ENCODE measurements at places on chromosomes 1 and 21. TPM values are rescaled to one million over a fixed set of nuclear protein-coding genes. Genes with fewer than 3 reads are reported as not detected.

- DNase-seq: peak; percentile 68
Measured at GRCh38 chr1:91404151-91405012, at the start of gene HFM1. Gene HFM1 (minus strand): TSS chr1:91404837. CDS start chr1:91401082, 3,755 bp downstream.

The RBM11 gene
- not detected for total RNA-seq

The LRRN2 gene
- total RNA-seq: 0.13 TPM

The HSPA13 gene
- 38.1 TPM for total RNA-seq

DNA sequence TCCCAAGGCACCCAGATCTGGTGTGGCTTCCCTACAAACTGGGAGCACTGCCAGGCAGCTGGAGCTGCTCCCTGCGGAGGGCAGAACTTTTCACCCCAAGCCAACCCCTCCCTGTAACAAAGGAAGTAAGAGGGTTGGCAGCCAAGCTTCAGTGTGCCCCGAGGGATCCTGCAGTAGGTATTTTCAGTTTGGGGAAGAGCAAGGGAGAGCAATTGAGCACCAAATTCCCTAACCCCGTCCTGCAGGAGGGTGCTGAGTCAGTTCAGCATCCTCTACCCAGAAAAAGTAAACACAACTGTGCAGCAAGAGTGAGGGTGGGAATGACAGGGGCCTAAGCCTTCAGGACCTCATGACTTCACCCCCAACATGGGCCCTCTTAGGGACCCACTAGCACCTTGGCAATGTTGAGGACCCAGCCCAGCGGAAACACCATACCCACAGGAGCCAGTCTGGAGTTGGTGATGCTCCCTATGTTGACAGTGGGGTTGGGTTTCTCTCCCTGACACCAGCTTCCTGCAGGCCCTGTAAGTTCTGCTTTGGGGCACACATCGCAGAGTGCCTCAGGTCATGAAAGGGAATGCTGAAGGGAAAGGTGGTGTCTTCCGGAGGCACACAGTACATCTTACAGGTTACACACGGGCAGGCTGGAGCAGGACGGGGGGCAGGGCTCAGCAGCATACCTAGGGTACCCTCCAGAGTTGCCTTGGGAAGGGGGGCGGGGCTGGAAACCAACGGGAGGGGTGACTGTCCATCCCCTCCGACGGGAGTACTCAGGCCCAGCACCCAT lies 14.8 kb downstream of the SH3BP5L start:
- DNase-seq: no peak

GRCh38 chr1:233326811-233327650 lies 493 bp upstream of the MAP3K21 start:
- no peak for DNase-seq

DNA sequence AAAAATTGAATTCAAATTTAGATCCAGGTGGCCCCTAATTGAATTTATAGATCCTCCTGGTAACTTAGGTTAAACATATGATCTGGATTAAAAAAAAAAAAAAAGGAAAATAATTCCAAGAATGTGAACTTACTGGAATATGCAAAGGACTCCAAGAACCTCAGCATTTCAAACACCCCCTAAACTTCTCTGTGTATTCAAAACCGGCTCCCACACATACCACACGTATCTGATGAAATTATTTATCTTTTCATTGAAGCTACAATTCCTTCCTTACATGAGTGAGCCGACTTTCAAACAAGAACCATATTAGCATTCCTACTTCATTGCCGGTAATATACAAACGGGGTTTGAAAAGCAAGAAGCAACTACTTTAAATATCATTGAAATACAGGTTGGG lies 61.4 kb upstream of the FMN2 start:
- no peak for DNase-seq

DNA sequence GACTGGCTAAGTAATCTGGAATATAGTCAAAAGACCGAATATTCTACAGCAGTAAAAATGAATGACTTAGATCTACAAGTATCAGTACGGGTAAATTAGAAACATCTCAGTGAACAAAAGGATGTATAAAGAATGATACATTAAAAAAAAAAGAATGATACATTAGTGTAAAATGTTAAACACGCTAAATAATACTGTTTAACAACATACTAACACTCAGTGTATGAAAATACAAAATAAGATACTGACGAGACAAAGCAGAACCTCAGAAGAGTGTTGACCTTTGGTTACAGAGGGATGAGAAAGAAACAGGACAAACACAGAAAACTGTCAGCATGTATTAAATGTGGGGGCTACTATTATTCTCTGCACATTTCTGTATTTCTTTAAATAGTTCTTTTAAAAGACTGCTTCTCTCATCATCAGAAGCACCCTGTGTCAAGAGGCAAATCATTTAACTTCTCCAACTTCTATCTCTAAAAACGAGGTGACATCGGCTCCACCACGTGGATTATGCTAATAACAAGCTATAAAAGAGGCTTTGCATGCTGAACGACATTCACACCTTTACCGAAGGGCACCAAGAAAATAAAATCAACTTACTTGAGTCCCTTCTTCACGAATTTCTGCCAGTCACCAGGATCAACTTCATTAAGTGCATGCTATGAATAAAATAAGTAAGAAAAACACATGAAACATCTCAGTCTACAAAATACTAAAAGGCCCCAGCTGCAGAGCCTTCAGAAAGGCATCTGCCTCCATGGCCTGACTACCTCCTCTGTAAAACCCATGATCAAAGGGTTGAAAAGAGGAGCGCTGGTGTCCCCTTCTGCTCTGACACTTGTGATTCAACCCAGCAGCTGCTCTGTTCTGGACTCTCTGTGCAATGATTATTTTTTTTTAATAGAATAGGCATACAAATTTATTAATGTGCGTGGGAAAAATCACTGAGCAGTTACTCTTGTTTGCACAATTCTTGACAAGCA lies 42.5 kb downstream of the MRAP start:
- DNase-seq: peak; percentile 47

The ABCG1 gene
- total RNA-seq: 1.2 TPM

DNA sequence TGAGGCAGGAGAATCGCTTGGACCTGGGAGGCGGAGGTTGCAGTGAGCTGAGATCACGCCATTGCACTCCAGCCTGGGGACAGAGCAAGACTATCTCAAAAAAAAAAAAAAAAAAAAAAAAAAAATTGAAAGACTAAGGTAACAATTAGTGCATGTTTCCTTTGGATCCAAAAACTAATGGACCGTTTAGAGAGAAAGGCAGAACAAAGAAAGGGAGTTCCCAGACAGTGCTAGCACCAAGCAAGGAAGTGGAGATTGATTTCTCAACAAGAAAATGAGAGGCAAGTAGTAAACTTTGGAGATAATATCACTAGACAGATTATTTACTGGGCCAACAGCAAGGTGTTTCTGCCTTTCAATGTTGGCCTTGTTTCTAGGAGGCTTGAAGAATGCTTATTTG lies 24.2 kb downstream of the ATP1B1 start:
- DNase-seq: no peak

- no peak for DNase-seq
Measured at GRCh38 chr1:190759807-190760206, 282.1 kb upstream of the BRINP3 start.

The S100A7A gene
- total RNA-seq: not detected

DNA sequence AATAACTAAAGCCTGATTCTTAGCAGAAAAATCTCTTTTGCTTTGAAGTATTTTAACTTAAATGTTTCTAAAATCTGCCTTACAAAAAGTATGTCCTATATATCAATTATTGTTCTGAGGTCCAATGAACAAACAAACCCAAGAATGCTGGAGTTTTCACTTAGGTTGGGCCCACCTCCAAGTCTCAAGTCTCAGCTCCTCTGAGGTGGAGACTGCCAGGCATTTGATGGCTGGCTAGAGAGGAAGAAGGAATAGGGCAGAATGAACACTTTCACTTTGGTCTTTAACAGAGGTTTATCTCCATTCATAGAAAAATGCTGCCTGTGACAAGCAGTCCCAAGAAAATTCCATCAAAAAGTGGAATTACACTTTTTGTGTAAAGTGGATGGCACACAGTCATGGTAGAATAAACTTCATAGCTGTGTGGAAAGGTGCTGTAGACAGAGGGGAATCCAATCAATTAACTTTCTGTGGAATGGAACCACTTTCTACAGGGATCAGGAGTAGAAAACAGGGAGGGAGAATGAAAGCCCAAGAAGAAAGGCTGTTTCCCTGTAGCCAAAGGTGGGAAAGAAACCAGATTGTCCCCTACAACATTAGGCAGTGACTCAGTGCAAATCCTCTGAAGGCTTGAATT lies 349.4 kb upstream of the RUNX1 start:
- DNase-seq: peak; percentile 51

Measured in myocyte (in vitro differentiated cells).